ENCODE measurements at places on chromosomes 5 and 9.
A peak's percentile ranks its signal among the peaks of the same experiment; 100 is the strongest.

DNA sequence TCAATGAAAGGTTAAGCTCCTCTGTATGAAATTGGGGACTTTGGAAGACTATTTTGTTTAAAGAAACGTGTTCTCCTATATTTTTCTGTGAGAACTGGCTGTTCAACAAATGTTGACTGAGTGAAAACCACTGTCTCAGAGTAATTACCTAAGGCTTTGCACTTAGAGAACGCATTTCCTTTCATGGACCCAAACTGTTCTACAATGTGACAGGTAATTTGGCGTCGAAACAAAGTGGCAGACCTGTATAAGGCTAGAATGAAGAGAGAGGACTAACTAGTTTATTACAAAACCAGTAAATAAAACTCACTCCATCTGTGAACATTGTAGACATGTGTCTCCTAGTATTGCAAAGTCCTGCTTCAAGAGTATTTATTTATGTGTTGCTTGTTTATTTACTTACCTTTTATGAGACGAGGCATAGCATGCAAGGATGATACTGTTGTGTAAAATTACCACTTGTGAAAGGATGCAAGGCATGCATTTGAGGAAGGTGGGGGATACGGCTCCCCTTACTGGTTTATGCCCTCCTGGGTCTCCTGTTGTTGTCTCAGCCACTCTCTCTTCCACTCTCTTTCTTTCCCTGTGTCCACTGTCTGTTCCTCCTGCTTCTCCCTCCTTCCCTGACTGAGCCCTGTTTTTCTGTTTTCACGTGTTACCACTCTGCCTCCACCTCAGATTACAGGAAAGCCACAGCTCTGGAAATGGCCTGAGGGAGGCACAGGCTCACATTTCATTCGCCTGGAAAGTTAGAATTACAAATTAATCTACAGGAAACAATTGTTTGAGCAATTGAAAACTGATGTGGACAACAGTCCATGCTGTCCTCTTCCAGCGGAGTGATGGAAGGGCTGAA, 444.0 kb upstream of the ZNF608 start:
- no peak for DNase-seq

DNA sequence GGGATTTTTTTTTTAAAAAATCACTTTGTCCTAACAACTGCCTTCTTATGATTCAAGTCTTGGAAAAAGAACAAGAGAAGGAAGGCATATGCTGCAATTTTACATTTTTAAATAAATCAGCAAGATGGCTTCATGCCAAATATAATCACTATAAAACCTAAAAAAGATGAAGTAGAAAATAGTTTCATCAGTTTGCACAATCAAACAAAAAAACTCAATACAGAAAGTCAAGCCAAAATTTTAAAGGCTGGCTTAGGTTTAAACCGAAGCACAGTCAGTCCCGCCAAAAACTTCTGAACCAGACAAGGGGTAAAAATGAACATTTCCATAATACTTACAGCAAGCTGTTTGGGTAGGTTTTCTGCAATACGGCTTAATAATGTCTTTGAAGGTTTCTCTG, 57.3 kb downstream of the ZFR start:
- DNase-seq: no peak

DNA sequence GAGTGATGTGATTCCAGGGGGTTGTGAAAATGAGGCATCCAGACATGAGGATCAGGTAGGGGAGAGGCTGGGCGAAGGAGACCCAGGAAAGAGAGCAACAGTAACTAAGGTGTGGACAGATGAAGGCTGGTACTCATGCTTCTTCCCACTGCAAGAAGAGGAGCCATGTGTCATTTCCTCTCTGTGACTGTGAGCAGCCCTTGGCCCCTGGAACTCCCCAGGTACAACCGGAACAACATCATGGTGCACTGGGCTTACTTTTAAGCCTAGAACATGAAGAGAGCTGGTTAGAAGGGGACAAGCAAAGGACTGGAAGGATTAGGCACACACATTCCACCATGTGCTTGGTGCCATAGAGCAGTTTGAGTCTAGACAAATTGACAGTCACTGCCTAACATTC, 10.9 kb upstream of the IL12B start:
- no peak for DNase-seq

GRCh38 chr9:97984188-97985057, 1.3 kb downstream of the ANP32B start:
- DNase-seq: peak; percentile 73

Data from activated T-cell treated with anti-CD3 and anti-CD28 coated beads for 4 hours (primary cell).